ENCODE measurements at places on chromosomes 11 and 22.

DNA sequence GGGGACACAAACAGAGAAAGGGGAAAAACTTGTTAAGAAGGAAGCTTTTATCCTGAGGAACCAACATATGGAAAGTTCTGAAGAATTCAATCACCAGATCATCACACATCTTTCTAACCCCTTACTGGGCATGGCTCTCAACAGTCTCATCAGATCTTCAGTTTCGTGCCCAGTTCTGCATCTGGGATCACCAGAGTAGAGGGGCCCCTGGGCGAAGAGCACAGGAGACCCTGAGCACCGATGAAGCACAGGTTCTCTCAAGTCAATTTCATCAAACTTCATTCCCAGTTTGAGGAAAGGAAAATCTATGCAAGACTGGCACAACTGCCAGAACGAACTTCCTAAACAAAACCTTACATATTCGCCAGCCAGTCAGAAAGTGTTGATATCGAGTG lies 8.5 kb upstream of the PYGM start:
- peak; percentile 3 for DNase-seq

DNA sequence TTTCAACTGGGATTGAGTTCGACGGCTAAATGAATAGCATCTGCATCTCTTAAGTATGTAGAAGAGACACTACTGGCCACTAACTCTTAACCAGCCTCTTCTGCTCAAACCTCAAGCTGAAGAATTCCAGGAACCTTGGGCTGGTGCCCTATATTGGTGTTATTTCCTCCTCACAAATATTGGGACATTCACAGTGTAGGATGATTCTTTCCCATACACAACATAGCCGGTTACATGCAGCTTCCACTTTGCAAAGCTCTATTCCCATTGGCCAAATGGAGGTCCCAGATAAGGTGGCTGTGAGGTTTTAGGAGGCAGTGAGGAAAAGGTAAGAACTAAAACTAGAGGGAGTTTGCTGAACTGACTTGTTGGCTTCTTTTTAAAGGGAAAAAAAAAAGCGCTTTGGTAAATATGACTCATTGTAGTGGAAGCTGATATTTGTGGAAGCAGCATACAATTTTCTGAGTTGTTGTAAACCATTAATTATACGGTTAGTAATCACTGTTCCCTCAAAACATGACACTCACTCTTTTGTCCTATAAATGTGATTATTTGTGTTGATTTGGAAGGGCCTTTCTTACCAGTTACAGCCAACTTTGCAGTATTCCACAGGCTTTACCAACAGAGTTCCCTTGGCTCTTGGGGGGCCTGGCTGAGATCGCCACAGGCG lies 17.6 kb downstream of the C22orf31 start:
- DNase-seq: no peak

DNA sequence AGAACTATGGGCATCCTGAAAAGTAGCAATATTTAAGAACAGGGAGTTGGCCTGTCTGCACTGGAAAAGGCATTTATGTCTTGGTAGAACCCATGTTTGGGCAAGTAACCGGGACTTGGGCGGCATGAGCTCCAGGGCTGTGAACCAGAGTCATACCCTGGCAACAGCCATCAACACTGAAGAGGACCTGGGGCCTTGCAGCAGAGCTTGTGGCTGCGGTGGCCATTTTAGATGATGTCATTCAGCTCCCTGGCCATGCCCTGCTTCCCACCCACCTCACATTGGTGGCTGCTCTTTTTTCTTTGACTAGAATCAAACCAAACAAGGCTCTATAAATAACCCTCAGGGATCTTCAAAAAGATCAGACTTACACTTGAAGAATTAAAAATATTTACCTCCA lies 26.6 kb downstream of the EHF start:
- no peak for DNase-seq

DNA sequence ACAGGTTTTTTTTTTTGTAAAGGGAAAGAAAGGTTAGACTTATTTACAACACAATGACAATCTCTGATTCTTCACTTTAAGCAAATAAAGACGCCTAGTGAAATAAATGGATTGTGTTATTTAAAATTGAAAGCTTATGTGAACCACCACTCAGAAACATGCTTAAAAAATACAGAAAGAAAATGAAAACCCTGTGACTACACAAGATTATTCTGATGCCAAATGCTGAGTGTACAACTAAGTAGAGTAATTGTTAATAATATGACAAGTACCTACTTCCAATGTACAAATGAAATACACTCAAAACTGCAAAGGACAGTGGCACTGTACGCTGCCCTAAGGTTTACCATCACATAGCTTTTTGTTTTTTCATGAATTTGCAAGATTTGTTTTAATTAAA lies 1.0 kb downstream of the BLID start:
- DNase-seq: no peak

DNA sequence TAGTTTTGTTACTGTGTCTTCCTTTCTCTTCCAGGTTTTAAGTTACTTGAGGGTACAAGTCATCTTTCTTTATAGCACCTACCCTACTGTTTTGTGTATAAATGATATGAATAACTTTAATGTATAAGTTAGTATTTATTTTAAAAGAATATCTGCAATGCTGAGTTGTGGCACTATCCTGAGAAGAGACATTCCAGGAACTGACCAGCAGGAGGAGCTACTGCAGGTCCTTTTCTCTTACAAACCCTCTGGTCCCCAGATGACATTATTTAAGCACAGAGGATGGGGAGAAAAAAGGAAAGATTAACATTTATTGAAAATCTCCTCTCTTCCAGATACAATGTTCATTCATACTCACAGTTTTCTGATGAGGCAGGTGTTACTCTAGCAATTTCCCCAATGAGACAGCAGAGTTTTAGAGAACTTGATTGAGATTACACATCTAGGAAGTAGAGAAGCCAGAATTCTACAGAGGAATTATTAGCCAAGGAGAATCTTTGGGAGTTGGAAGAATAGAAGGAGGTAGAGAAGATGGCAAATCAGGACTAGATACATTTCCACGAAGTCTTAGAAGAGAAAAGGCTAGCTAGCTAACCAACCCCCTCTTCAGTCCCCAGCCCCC lies 541.2 kb upstream of the API5 start:
- DNase-seq: no peak

DNA sequence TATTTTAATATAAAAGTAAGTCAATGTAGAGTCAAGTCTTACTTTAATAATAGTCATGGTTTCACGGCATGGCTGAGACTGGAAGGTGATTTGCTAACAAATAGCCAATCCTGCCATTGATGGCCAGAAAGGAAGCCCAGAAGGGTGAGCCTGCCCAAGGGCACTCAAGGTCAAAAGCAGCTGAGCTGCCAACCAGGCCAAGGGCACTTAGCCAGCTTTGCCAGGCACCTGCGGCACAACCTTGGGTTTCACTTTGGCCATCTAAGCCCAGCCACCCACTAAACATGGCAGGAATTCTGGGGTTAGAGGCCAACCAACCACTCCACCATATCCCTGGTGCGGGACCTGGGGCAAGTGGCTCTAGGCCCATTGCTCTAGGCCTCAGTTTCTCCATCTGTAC lies 4.2 kb downstream of the LHFPL7 start:
- no peak for DNase-seq

- DNase-seq: no peak
These were observed 258.5 kb downstream of the LUZP2 start for GRCh38 chr11:24755260-24755839.
